ENCODE measurements at places on chromosomes 3 and 15.
A peak's percentile ranks its signal among the peaks of the same experiment; 100 is the strongest.

- no peak for DNase-seq
Measured at GRCh38 chr3:1171320-1171719, 78.5 kb downstream of the CNTN6 start.

- DNase-seq: no peak
Measured at GRCh38 chr3:193777524-193777923, 184.5 kb downstream of the OPA1 start.

DNA sequence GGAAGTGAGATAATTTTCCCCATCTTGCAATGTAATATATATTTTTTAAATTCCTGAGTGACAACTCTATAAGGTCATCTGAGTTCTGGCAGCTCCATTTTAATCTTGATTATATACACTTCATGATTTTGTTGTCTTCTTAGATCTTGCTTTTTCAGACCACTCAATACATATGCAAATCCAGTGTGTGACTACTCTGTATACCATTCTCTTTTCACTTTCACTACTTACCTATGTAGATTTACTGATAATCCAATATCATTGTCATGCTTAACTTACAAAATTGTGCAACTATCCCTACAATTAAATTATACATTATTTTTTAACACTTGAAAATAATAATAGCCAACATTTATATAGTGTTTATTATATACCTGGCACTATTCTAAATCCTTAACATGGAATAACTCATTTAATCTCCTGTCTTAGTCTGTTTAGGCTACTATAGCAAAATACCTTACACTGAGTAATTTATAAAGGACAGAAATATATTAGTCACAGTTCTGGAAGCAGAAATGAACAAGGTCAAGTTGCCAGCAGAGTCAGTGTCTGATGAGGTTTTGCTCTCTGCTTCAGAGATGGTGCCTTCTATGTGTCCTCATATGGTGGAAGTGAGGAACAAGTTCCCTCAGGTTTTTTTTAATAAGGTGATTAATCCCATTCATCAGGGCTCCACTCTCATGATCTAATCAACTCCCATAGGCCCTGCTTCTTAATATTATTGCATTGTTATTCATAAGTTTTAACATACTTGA is 338.5 kb downstream of the TUSC7 start:
- no peak for DNase-seq

DNA sequence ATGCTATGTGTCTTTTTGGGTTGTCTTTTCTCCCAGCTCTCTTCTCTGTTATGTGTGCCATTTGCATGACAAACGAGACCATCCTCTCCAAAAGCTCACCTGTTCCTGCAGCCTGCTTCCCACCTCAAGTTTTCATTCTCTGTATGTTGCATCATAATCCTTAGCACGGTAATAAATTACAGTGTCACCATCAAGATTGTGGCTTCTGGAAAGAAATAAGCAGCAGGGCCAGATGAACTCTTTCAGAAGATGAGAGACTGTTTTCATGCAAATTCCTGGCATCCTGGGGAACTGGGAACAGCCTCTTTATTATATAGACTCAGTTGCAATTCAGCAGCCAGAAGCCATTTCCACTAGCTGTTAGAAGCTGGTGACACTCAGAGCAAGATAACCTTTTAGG is 436.7 kb downstream of the EPHB1 start:
- no peak for DNase-seq

GRCh38 chr3:125357032-125357658 is 18.0 kb downstream of the ZNF148 start:
- DNase-seq: no peak

GRCh38 chr3:168341192-168341815 is 245.6 kb upstream of the GOLIM4 start:
- peak; percentile 73 for DNase-seq

GRCh38 chr3:149493315-149494021 is 19.0 kb downstream of the TM4SF4 start:
- no peak for DNase-seq

DNA sequence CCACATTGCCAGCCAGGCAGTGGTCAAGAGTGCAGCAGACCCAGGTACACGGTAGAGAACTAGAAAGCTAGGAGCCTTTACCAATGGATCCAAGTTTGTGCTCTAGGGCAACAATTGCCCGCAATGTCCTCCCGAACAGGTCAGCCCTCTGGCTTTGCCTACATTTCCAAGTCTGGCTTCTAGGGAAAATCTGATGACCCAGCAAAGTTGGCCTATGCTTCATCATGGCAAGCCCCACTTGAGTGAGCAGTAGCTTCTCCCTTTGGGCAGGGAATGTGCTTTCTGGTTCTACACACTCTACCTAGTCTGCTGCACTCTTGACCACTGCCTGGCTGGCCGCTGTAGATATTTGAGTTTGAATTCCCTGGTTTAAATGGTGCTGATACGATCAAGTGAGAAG is 361.6 kb upstream of the NR2F2 start:
- DNase-seq: no peak

- no peak for DNase-seq
Measured at GRCh38 chr3:63951492-63952247, 39.5 kb upstream of the SCAANT1 start.
